ENCODE measurements at places on chromosomes 11 and 22.

GRCh38 chr11:1569251-1569780 lies 2.8 kb downstream of the DUSP8 start:
- H3K27ac ChIP-seq = no peak overlapping the region
- H3K36me3 ChIP-seq = no peaks in the 10 kb centered on the region
- no peak overlapping the region for H3K4me3 ChIP-seq
- DNase-seq = no peak
- no peaks in the 10 kb centered on the region for H3K27me3 ChIP-seq

DNA sequence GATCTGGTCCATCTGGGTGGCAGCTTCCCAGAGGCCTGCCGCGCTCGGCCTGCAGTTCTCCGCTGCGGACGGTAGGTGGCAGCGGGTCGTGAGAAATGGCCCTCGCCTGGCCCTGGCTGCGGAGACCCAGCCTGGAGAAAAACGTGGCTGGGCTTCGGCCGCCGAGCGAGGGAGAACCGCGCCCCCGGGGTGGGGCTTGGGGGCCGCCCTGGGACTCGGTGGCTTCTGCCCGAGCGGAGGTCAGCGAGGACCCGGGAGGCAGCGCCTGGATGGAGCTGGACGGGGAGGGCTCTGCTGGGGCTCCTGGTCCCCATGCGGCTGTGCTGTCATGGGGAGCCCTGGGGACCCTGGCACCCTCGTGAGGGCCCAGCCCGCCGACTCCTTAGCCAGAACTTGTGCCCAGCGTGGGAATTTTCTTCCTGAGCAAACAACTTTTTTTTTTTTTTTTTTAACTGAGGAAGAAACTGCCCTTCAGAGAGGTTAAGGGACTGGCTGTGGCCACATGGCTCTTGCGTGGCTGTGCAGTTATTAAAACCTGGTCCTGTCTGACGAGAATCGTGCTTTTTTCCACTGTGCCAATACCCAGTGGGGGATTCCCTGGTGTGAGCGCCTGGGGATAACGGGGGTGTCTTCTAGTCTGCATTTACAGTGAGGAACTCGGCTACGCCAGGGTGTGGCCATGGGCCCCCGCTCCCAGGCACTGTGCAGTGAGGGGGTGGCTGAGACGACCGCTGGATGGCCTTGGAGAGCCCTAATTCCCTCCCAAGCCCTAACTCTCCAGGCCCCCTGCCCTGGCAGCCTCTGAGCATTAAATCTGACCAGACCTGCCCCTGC lies 535.6 kb downstream of the INSC start:
- DNase-seq = peak; percentile 93
- H3K27ac ChIP-seq = no peak overlapping the region
- no peaks in the 10 kb centered on the region for H3K27me3 ChIP-seq
- H3K4me3 ChIP-seq = peak overlapping the region; percentile 20

GRCh38 chr11:102446606-102447005 lies 6.0 kb downstream of the TMEM123 start:
- H3K27me3 ChIP-seq = no peaks in the 10 kb centered on the region
- peaks cover 26% of the 10 kb centered on the region for H3K4me1 ChIP-seq
- peaks cover 40% of the 10 kb centered on the region for H3K36me3 ChIP-seq
- no peak overlapping the region for H3K4me3 ChIP-seq
- no peak overlapping the region for H3K27ac ChIP-seq

DNA sequence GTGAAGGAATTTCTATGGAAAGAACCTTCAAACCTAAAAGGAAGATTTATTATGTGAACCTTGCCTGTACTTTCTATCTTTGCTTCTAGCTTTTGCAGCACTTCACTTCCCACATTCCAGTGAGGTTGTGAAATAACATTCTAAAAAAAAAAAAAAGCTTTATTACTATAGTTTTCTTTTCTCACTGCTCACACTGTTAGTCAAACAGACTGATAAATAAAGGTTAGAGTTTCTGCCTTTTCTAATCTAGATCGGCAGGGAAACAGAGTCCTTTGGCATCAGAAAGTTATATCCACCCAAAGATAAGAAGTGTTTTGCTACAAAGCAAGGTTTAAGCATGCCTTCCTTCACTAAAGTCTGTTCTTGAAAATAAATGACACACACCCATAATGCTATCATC lies 2.8 kb downstream of the AAMDC start:
- no peak overlapping the region for H3K27ac ChIP-seq
- H3K4me3 ChIP-seq = no peak overlapping the region
- H3K27me3 ChIP-seq = no peaks in the 10 kb centered on the region
- DNase-seq = no peak

- no peak overlapping the region for H3K4me3 ChIP-seq
- peaks cover 34% of the 10 kb centered on the region for H3K4me1 ChIP-seq
- H3K36me3 ChIP-seq = no peaks in the 10 kb centered on the region
- no peak overlapping the region for H3K27ac ChIP-seq
- H3K27me3 ChIP-seq = no peaks in the 10 kb centered on the region
These were observed 1.4 kb upstream of the KREMEN1 start for GRCh38 chr22:29071261-29072045.

DNA sequence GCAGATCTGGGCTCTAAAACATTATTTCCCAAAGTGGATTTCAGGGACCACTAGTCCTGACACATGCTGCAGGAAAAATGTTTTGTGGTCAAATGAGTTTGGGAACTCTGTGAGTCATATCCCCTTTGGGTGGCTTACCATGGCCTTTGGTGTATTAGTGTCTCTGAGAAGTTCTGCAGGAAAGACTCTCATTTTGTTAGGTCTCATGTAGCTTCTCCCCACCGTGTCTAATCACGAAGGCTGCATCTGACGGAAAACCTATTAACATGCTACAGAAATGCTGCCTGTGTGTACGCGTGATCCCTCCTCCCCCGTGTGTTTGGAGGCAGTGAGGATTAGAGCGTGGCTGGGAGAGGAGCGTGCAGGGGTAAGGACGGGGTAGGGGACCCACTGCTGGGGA lies 191.7 kb downstream of the ST3GAL4 start:
- no peak overlapping the region for H3K4me3 ChIP-seq
- H3K27ac ChIP-seq = no peak overlapping the region
- H3K27me3 ChIP-seq = peaks cover 7% of the 10 kb centered on the region
- no peaks in the 10 kb centered on the region for H3K4me1 ChIP-seq
- H3K36me3 ChIP-seq = no peaks in the 10 kb centered on the region

- no peaks in the 10 kb centered on the region for H3K27me3 ChIP-seq
- no peak for DNase-seq
- H3K4me1 ChIP-seq = peaks cover 48% of the 10 kb centered on the region
- peaks cover 2% of the 10 kb centered on the region for H3K36me3 ChIP-seq
These were observed 9.8 kb upstream of the GRAMD4 start for GRCh38 chr22:46610356-46610755.

DNA sequence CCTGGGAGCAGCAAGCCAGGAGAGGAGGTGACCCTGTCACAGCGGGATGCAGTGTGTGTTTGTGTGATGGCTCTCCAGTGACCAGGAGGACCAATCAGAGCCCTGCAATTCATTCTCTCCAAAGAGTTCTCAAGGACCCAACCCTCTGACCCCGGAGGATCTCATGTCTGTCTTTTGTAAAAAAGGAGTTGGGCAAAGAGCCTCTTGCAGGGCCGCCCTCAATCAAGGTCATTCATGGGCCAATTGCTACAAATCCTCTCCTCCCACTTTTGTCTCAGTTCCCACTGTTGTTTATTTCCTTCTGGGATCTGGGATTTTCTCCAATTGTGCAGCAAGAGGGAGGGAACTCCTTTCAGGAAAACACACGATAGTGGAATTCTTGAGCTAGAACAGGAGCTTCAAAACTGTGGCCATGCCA lies 4.0 kb downstream of the TECTA start:
- DNase-seq = no peak
- peaks cover 16% of the 10 kb centered on the region for H3K27me3 ChIP-seq
- no peak overlapping the region for H3K4me3 ChIP-seq

- peak overlapping the region; percentile 88 for H3K27ac ChIP-seq
- peak overlapping the region; percentile 94 for H3K4me3 ChIP-seq
- peaks cover 19% of the 10 kb centered on the region for H3K4me1 ChIP-seq
- H3K27me3 ChIP-seq = no peaks in the 10 kb centered on the region
- peaks cover 32% of the 10 kb centered on the region for H3K36me3 ChIP-seq
- no peak for DNase-seq
These were observed 1.3 kb downstream of the STX3 start for GRCh38 chr11:59756558-59756840.

DNA sequence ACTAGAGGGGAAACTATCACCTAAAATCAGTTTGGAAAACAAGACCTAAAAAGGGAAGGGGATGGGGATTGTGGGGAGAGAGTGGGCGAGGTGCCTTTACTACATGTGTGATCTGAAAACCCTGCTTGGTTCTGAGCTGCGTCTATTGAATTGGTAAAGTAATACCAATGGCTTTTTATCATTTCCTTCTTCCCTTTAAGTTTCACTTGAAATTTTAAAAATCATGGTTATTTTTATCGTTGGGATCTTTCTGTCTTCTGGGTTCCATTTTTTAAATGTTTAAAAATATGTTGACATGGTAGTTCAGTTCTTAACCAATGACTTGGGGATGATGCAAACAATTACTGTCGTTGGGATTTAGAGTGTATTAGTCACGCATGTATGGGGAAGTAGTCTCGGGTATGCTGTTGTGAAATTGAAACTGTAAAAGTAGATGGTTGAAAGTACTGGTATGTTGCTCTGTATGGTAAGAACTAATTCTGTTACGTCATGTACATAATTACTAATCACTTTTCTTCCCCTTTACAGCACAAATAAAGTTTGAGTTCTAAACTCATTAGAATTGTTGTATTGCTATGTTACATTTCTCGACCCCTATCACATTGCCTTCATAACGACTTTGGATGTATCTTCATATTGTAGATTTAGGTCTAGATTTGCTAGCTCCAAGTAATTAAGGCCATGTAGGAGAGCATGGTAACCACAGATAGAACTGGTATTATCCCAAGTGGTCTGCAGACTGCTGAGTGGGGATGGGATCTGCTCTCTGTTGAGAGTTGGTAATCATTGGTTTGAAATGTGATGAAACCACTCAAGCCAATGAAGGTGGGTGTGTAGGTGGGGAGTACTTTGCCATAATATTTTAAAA lies 3.6 kb downstream of the NEAT1 start:
- peak overlapping the region; percentile 98 for H3K27ac ChIP-seq
- no peak for DNase-seq
- H3K36me3 ChIP-seq = peaks cover 61% of the 10 kb centered on the region
- peak overlapping the region; percentile 79 for H3K4me3 ChIP-seq
- no peaks in the 10 kb centered on the region for H3K27me3 ChIP-seq

DNA sequence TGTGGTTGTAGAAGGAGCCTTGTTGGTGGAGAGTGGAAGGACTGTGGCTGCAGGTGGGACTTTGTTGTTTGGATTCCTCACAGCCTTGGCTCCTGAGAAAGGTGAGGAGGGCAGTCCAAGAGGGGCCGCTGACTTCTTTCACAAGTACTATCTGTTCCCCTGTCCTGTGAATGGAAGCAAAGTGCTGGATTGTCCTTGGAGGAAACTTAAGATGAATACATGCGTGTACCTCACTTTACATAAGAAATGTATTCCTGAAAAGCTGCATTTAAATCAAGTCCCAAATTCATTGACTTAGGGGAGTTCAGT lies 2.4 kb downstream of the FUT4 start:
- H3K27me3 ChIP-seq = no peaks in the 10 kb centered on the region
- H3K4me1 ChIP-seq = peaks cover 35% of the 10 kb centered on the region
- peaks cover 13% of the 10 kb centered on the region for H3K36me3 ChIP-seq
- no peak overlapping the region for H3K27ac ChIP-seq
- H3K4me3 ChIP-seq = peak overlapping the region; percentile 71

DNA sequence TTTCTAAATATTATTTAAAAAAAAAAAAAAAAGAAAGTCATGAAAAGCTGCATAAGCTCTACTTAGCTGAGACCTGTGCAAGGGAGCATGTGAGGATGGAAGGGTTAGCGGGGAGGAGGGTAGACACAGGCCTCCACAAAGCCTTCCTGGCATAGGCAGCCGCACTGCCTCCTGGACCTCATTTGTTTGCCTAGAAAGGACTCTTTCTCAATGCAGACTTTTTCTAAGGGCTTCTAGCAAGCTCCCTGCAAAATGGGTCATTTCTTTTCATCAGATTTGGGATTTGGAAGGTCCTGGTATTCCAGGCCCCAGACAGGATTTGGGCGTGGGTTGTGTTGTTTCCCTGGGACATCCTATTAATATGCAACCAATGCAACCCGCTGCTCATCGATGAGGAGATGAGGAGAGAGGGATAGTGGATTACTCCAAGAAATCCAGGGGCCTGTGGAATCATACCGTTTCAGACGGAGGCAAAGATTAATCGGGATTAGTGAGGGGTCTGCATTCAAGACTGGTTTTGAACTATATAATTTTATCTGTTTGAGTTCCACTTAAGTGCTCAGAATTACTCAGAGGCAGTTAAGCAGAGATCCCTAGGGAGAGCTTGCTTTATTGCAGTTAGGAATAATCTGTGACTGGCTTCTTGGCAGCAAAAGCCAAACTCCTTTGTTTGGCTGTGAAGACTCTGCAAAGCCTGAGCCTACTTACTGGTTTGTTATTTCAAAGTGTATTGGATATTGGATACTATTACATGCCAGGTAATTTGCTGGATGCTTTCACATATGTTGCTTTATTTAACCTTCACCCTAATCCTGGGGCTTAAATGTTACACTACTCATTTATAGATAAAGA lies 106.9 kb upstream of the NAV2 start:
- no peaks in the 10 kb centered on the region for H3K27me3 ChIP-seq
- no peak overlapping the region for H3K4me3 ChIP-seq
- DNase-seq = no peak
- H3K4me1 ChIP-seq = no peaks in the 10 kb centered on the region
- no peak overlapping the region for H3K27ac ChIP-seq

DNA sequence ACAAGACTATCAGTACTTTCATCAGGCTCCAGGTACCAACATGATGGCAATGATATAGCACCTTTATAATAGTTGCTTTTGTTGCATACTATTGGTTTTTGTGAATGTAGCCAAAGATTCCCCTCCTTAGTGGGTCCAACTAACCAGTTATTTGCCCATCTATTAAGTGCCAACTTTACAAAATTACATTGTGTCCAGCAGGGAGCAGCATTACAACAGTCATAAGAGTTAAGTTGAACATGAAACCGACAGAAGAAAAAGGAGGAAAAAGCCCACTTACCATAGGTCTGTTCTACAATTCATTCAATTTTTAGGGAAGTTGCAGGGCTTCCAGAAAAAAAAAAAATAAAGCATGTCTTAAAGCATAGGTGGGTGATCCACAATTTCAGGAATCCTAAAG lies 21.6 kb downstream of the IMMP1L start:
- H3K27ac ChIP-seq = no peak overlapping the region
- peaks cover 20% of the 10 kb centered on the region for H3K36me3 ChIP-seq
- peak; percentile 43 for DNase-seq
- no peak overlapping the region for H3K4me3 ChIP-seq
- H3K4me1 ChIP-seq = no peaks in the 10 kb centered on the region
- H3K27me3 ChIP-seq = no peaks in the 10 kb centered on the region

DNA sequence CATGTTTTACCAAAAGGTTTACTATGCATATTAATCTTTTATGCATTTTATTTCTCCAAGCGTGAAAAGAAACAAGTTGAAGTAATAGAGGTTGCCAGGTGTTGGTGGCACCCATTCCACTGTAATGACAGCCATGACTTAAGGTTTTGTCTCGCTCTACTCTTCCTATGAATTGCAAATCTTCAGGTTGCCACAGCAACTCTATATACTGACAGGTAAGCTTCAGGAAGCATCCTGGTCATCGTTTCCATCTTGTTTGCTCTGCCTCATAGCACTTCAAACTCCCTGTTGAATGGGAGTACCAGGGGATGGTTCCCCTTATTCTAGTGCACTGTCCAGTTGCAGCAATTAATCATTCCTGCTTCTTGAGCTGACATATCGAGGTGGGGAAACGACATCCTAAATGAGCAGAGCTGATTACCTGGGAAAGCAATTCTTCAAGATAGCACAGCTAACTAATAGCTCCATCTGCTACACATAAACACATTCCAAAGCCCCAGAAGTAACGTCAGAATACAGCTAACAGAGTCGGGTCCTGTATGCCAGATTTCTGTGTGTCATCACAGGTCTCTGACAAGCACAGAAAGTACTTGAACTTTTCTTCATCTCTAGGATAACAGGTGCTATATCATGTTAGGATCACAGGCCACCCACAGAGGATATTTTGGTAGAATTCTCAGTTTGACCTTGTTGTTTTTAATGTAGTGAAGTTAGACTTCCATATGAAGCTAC lies 80.3 kb downstream of the CADM1 start:
- no peak overlapping the region for H3K4me3 ChIP-seq
- no peaks in the 10 kb centered on the region for H3K36me3 ChIP-seq
- no peak overlapping the region for H3K27ac ChIP-seq

Data from K562 (cell line).